Pancreas (tissue), 10 donors: ENCODE measurements at places on chromosomes 11 and 22. TPM values are rescaled to one million over a fixed set of nuclear protein-coding genes. Genes with fewer than 3 reads are reported as not detected.

Gene MAJIN
- polyA plus RNA-seq = 0.27 TPM

Gene PLEKHA7
- polyA plus RNA-seq = 18.7 TPM

DNA sequence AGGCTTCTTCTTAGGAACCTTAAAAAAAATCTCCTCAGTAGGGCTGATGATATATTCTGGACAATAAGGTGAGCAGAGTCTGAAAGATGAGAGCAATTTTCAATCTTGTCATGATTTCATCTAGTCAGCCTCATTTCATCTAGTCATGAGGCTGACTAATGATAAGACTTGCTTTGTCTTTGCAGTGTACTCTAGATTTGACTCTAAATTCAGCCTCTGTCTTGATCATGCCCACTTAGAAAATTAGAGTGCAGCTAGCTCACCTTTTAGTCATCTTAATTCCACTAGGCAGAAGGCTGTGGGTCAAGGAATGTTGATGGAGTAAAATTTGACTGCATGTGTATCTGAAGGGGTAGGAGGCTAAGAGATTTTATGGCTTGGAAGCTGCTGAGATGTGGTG is 5.5 kb downstream of the EHF start:
- H3K27ac ChIP-seq = no peak overlapping the region
- H3K36me3 ChIP-seq = no peaks in the 10 kb centered on the region
- DNase-seq = no peak
- peaks cover 7% of the 10 kb centered on the region for H3K4me1 ChIP-seq

Gene ACRV1
- polyA plus RNA-seq = not detected

Gene BCO2
- 3.4 TPM for polyA plus RNA-seq

Gene MMP7
- 34.4 TPM for polyA plus RNA-seq

DNA sequence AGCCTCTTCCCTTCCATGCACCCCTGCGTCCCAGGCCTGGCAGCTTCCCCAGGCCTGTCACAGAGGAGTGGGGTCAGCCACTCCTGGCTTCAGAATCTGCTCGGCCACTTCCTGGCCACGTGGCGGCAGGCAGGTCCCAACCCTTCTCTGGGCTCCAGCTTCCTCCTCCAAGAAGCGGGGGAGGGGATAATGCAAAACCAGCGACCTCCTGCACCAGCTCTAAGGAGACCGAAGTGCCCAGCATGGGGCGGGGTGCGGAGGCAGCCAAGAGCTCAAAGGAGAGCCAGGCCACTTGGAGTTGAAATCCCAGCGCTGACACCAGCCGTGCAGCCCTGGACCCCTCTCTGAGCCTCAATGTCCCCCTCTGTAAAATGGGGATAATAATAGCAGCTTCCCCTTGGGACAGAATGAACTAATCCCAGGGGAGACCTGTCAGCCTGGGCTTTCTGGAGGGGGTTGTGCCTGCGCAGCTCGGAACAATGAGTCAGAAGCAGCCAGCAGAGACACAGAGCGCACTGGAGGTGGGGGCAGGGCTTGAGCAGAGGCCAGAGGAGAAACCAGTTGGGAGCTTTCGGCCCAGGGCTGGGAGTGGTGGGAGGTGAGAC is 22.8 kb upstream of the PICK1 start:
- no peaks in the 10 kb centered on the region for H3K4me1 ChIP-seq
- DNase-seq = peak; percentile 60
- H3K27me3 ChIP-seq = no peaks in the 10 kb centered on the region
- H3K4me3 ChIP-seq = no peak overlapping the region
- no peaks in the 10 kb centered on the region for H3K36me3 ChIP-seq

DNA sequence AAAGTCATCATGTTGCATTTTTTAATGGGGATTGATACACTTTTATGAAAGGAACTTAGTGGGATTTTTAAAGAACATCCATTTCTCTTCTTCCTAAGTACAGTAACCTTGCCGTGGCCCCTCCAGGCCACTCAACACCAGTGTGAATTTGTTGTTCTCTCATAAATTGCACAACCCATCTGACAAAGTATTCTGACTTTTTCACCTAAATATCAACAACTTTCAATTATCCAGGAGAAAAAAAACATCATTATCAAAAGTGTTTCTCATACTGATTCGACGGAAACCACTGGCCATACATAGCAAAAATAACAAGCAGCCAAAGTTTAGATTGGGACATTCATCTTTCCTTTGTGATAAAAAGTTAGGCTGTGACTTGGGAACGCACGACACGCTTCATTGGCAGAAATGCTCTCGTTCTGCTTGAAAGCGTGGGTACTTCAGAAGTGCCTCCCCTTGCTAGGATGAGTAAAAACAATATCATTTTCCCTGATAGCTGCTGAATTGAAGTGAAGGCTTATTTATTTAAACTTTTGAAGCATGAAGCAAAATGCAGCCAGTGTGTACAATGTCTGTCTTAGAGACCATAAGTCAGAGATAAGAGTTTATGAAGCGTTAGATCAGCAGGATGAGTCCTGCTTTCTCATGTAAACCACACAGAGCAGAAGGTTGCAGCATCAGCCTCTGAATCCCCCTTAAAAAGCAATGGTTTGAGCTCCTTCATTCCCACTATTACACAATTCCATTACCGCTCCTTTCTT is 20.6 kb upstream of the EIF3M start:
- DNase-seq = no peak
- H3K27ac ChIP-seq = no peak overlapping the region
- no peaks in the 10 kb centered on the region for H3K36me3 ChIP-seq
- no peaks in the 10 kb centered on the region for H3K27me3 ChIP-seq
- H3K4me3 ChIP-seq = no peak overlapping the region
- no peaks in the 10 kb centered on the region for H3K4me1 ChIP-seq

Gene F2
- polyA plus RNA-seq = 0.19 TPM

DNA sequence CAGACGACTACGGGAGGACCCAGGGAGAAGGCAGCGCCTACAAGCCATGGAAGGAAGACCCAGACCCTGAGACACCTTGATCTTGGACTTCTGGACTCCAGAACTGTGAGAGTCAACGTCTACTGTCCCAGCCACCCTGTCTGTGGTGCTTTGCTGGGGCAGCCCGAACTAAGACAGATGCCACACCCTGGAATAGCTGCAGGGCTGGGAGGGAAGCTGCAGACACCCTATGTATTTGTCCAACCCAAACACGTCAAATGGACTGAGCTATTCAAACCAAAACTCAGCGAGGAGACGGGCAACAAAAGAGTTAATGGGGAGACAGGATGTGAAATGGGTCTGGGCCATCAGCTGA is 169.3 kb downstream of the CTTN start:
- no peaks in the 10 kb centered on the region for H3K4me1 ChIP-seq
- no peak for DNase-seq
- no peak overlapping the region for H3K4me3 ChIP-seq
- no peak overlapping the region for H3K27ac ChIP-seq
- H3K27me3 ChIP-seq = no peaks in the 10 kb centered on the region
- no peaks in the 10 kb centered on the region for H3K36me3 ChIP-seq

- no peaks in the 10 kb centered on the region for H3K36me3 ChIP-seq
- no peaks in the 10 kb centered on the region for H3K27me3 ChIP-seq
- H3K4me1 ChIP-seq = no peaks in the 10 kb centered on the region
- H3K4me3 ChIP-seq = no peak overlapping the region
These were observed 67.5 kb downstream of the MYEOV start for GRCh38 chr11:69361466-69361865.
